Stimulated activated CD4-positive, alpha-beta T cell treated with anti-CD3 and anti-CD28 coated beads, Interleukin-15, amount 100 ng/mL, for 1 hour (primary cell): ENCODE measurements at places on chromosomes 2 and 18.

DNA sequence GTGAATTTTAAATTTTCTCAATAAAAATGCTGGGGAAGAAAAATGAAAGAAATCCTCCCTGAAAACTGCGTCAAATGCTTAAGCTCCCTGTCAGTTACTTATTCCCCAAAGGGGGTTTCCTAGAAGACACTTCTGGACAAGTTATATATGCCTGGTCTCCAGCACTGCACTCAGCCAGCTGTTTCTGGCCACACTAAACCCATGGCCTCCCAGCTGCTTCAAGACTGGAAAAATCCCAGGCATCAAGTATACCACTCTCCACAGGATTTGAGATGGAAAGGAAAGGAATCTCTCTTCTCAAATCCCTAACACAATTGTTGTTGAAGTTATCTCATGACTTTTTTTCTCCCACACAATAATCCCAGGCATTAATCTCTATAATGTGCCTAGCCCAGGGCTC is 245.7 kb downstream of the NBAS start:
- DNase-seq, result no peak

DNA sequence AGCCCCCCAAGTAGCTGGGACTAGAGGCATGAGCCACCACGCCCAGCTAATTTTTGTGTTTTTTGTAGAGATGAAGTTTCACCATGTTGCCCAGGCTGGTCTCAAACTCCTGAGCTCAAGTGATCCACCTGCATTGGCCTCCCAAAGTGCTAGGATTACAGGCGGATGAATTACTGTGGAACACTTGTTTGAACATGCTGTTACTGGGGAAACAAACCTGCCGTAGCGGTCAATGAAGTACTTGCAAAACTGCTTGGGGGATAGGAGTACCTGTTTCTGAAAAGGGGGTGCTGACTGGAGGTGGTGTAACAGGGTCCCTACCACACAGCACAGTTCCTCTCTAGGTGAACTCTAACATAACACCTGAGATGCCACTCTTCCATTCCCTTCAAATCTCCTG is 5.9 kb upstream of the IMPACT start:
- DNase-seq, result no peak

DNA sequence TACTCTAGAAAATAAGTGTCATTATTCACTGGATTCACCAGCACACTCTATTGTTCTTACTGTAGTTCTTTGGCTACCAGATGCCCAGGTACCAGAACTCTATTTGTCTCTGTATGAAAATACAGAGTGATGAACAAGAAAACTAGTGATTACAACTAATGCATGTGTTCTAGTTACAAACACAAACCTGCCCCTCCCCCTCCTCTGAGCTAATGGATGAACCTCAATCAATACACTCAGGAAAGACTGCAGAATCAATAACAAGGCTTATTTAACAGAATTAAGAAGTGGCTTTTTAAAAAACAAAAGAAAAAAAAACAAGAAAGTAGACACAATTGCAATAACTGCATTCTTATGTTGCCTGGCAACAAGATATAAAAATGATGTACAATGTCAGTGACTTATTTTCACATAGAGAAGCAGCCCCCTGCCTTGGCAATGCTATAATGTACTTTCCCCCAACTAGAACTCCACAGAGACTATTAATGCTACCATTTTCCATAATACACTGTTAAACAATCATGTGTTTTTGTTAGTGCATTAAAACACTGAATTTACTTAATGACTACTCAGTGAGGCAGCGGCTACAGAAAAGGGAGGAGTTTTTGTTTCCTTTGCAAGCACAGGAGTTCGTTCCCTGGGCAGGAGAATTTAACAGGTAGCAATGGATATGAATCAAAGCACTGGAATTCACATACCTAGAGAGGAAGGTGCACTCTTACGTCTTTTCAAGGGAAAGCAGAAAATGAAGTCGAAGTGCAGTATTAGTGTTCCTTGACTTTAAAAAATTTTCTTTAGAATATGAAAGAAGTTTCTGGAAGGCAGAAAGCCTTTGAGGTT is 318.8 kb upstream of the REV1 start:
- no peak for DNase-seq

DNA sequence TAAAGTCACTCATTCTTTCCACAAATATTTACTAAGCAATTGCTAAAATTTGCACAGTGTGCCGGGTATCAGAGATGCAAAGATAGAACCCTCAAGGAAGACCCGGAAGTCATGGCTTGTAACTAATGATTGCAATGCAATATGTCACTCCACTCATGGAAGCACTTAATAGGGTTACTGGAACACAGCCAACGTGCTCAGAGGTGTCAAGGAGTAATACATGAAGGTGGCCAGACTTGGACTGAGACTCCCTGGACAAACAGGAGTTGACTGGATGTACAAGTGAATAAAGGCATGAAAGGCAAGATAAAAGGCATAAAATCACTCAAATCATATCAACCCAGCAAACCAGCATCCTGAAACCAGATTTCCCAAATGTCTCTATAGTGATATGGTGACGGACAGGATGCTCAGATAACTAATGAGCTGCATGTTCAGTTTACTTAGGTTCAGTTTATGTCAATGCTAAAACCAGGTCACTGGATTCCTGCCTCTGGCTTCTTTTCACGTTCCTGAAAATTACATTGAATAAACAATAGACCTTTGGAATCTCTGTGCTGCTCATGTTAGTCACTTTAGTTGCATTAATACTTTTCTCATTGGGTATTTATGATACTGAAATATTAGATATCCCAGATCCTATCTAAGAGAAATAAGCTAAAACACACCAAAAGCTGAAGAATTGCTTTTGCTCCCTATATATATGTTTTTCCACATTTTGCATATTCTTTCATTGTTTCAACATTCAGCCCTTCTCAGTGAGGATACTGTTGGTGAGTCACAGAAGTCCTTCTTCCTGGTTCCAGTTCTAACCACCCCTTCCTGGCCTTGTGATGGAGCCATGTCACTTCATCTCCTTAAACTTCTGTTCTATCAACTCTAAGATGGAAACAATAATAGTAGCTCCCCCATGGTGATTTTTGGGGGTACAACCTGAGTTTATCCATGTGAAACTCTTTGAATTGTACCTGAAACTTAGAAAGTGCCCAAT is 688.9 kb upstream of the ID2 start:
- DNase-seq, result no peak

GRCh38 chr2:176817061-176817565 is 395.5 kb upstream of the HNRNPA3 start:
- DNase-seq, result no peak

DNA sequence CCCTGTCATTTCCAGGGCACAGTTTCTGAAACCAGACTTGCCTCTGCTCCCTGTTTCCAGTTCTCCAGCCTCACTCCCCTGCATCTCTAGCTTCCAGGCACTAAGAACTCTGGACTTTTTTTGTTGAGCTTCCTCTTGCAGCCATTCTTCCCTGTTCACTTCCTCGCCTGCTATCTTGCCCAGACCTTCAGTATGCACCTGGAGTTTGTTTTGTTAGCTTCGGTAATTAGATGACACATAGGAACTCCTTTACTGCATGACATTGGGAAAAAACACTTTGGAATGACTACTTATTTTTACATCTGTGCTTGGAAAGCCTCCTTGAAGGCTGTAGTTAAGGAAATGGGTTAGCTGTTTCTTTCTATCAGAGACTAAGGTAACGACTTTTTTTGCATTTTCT is 35.2 kb downstream of the OTOF start:
- no peak for DNase-seq

DNA sequence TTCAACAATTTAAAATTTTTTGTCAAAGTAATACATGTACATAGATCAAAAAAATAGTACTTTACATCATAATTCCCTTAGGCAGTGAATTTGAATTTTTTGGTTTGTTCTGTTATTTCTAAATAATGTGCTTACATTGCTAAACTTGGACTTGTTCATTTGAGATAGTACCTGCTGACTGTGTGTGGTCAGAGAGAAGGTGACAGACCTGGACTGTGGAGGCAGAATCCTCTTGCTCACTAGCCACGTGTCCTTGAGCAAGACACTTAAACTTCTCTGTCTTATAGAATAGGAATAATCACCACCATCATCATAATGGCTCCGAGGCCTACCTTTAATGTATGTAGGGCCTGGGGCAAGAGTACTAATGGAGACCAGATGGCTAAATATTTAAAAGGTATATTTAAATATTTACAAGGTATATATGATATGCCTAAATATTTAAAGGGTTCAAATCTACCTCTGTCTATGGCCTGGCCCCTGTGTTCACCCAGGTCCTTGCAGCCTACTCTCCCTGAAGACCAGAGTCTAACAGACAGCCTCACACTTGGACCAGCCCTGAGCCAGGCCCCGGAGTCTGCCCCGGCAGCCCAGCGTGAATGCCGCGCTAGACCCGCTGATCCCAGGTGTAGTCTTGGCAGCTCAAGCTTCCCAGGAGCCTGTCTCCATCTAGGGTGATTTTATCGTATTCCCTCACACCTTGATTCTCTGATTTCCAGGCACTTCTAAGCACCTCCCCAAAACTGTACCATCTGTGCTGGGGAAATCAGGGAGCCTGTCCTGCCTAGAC is 33.5 kb downstream of the ZNF532 start:
- no peak for DNase-seq

DNA sequence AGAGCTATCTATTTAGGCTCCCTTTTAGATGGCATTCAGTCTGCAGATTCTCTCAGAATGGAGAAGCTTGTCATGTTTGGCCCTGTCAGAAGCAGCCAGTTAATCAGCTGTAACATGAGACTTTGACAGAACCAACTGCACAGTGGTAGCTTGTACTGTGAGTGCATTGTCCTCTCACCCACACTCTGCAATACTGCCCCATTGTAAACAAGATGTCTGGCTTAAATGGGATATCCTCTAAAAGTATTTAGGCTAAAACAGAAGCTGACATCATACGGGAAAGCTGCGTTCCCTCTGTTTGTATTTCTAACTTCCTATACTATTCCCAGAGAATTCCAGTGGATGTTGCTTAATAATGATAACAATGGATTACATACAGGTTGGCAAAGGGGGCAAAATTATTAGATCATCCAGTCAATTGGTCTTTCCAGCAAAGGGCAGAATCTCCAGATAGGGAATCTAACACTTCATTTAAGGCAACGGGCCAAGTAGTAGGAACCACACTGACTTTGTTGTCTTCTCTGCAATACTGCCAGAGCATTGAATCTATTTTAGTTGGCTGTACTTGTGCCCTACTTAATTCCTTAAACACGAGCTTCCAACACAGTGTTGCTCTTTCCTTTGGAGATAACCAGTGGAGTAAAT is 15.4 kb upstream of the STAT4 start:
- DNase-seq, result no peak

DNA sequence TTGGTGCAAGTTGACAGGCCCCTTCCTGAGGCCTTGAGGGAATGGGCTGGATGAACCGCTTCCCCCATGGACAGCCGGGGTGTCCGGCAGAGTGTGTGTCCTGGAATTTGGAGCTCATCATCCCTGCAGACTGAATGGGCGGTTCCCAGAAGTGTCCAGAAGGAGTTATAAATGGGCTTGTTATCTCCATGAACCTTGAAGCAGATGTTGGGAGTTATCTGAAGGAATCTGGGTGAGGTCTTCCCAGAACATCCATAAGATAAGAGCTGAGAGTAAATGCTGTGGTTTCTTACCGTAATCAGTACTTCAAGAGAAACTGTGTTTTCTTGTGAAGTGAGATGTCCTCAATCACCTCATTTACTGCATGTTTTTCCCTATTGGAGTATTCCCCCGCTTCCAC is 21.1 kb downstream of the PLB1 start:
- no peak for DNase-seq

GRCh38 chr2:178234648-178235047 is 40.3 kb downstream of the OSBPL6 start:
- no peak for DNase-seq

- no peak for DNase-seq
Measured at GRCh38 chr2:177541258-177541991, 148.9 kb downstream of the AGPS start.

DNA sequence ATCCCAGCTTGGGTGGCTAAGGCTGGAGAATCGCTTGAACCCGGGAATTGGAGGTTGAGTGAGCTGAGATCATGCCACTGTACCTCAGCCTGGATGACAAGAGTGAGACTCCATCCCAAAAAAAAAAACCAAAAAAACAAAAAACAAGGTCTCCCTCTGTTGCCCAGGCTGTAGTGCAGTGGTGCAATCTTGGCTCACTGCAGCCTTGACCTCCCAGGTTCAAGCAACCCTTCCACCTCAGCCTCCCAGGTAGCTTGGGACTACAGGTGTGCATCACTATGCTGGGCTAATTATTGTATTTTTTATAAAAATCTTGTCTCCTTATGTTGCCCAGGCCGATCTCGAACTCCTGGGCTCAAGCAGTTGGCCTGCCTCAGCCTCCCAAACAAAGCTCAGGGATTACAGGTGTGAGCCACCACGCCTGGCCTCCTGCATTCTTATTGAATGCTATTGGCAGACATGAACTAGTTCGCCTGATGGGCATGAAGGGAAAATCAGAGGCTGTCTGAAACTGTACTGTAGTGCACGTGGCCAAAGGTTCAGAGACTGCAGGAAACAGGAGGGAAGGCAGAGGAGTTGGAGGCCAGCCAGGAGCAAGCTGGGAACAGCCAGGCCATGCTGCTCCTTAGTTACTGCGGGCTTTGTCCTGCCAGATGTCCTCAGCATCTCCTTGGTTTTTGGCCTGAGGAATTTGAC is 16.0 kb upstream of the ASXL2 start:
- DNase-seq, result no peak

GRCh38 chr2:235668782-235669181 is 174.9 kb downstream of the AGAP1 start:
- DNase-seq, result no peak

- no peak for DNase-seq
Measured at GRCh38 chr2:233980955-233981561, 63.9 kb downstream of the TRPM8 start.

DNA sequence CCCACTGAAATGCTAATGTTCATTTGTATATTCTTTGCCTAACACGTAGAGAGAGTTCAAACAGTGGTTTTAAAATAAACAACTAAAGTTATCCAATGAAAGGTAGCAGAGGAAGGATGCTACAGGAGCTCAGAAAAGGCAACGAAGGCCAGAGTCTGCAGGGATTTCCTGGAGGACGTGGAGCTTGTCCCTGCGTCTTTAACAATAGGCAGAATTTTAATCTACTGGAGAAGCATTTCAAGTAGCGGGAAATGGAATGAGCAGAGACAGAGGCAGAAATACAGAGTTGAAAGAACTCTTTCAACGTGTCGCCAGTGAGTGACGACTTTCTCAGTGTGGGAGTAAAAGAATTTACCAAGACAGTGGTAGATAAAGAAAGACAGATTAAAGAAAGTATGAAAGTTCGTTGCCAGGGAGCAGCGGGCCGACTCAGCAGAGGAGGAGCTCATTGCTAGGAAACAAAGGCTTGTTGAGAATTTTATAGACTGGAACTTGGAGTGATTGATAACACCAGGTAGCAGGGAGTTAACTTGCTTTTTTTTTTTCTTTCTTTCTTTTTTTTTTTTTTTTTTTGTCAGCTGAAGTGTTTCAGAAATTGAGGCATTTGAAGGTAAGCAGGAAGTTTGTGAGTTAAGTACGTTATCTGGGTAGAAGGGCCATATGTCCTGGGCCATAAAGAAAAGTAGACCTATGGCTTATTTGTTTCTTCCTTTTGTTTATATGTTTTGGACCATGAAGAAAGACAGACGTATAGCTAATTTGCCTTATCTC is 625 bp upstream of the NBAS start:
- DNase-seq, result no peak

DNA sequence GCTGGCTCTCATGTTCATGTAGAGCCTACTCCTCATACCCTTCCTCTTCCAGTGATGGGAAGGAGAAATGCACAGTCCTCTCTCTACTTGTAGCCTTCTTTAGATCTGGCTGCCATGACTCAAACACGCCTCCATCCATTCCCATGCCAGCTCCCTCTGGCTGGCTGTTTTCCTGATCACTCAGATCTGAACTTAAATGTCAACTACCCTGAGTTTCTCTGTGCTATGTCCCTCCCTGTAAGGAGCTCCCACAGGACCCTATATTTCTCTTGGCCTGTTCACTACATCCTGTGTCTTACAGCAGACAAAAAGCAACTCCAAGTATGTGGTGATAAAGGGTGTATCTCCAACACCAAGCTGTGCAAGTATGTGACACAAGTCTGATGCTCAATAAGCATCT is 152.4 kb downstream of the TCF4 start:
- DNase-seq, result no peak
